ENCODE measurements at places on chromosomes 2 and 18.

DNA sequence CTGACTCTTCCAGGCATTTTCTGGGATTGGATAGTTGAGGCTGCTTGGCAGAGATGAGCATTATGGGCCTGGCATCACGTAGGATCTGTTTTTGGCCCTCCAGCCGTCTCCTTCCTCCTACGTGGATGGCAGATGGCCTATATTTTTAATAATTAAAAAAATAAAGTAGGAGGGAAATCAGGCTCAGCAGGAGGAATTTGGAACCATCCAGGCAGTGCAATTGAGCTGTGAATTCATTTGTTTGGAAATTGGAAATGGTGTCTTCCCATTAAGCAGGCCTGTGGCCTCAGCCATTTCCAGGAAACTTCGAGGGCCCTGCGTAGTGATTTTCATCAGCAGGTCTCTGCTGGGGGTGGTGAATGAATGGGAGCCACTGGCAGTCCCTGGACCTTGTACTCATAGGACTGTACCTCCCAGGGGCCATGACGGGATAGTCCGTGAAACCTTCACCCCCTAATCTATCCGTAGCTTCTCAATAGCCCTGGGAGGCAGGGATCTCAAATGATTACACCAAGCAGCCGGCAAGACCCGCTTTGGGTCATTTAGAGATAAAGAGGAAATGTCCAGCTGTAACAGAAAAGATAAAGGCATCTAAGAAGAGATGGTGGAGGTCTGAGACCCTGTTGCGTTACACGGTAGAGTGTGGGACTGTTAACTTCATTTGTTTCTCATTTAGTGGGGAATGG, 73.1 kb upstream of the TNP1 start:
- no peak for DNase-seq

DNA sequence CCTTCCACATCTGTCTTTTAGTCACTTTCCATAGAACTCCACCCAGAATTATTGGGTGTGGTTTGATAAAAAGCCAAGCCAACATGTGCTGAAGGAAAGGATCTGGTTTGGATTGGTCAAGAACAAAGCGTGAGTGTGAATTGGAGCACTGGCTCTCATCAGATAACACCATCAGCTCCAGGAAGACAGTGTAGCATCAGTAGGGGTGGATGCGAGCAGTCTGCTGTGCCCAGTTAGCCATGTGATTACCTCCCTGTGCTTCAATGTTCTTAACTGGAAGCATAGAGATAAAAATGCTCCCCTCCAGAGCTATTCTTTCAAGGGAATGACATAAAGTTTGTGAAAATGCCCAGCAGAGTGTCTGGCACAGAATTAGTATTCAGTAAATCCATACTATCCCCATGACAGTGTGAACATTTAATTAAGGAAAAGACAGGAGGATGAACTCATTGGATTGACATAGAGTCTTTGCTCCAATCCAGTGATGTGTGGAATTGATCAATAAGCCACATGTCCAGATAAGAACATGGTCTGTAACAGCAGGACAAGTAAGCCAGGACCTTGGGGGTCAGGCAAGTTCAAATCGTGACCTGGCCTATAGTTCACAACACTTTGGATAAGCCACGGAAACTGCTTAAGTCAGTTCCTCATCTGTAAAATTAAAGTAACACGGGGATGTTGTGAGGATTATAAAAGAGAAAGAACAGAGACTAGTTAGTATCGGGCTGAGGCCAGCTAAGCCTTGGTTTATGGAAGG, 68.0 kb downstream of the FAM124B start:
- DNase-seq: no peak

- no peak for DNase-seq
Observed at GRCh38 chr2:174334781-174335251, at the start of gene SP9. Gene SP9, plus strand, starts transcription at chr2:174334954. Its CDS starts 139 bp downstream, at chr2:174335093.

GRCh38 chr2:223915071-223915470, 30.1 kb downstream of the WDFY1 start:
- no peak for DNase-seq

- DNase-seq: no peak
Observed at GRCh38 chr2:196479350-196479749, 160.2 kb upstream of the CCDC150 start.

DNA sequence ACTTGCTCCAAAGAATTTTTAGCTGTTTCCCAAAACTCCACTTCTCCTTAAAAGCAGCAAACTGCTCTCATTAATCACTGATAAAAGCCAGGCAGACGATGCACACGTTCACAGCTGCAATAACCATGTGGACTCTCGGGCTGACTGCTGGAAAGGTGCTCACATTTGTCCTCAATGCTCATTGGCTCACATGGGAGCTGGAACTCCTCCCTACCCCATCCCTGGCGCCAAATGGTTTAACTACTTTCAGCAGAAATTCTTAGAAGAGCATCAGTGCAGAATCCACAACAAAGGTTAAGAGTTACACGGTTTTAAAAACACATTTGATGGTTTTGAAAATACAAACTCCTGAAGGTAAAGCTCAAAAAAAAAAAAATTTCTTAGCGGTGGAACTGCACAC, 117.1 kb downstream of the NOL10 start:
- DNase-seq: no peak

- no peak for DNase-seq
Observed at GRCh38 chr2:64296140-64296480, 151.9 kb upstream of the PELI1 start.

DNA sequence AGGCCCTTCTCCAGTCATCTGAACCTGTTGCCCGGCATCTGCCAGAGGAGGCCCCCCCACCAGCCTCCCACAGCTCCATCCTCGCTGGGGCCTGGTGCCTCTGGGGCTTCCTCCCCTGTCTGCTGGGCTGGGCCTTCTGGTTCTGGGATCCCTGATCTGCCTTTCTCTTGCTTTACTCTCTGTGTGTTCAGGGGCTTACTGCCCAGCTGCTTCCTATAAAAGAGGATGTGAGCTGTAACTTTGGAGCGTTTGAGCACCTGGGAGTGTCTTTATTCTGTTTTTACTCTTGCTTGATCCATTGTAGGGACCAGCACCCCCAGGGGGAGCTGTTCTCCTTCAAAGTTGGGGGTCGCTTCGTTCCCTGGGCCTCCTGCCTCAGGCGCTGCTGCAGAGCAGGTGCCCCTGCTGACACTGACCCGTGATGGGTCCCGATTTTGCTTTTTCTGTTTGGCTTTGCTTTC, 23.1 kb upstream of the FAHD2A start:
- no peak for DNase-seq

GRCh38 chr2:180289627-180290026, 282.5 kb upstream of the CWC22 start:
- no peak for DNase-seq

- no peak for DNase-seq
Observed at GRCh38 chr2:239208465-239209180, 192.2 kb downstream of the HDAC4 start.

DNA sequence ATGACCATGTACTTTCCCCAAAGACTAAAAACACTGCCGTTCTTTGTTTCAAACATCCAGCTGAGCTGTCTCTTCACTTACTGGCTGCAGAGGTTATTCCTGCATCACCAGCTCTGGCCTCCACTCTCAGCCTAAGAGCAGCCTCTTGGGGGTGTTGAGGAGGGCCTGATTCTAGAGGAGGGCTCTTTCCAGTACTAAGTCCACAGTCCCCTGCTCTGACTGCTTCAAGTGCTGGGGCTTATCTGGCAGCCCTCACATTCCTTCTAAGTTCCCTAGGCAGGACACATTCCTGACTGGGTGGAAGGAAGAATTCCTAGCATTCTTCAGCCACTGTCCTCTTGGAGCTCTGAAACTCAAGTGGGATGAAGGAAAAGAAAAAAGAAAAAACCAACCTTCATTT, 32.9 kb upstream of the EHBP1 start:
- no peak for DNase-seq

GRCh38 chr2:84781942-84782716, 98.8 kb downstream of the TRABD2A start:
- peak; percentile 34 for DNase-seq

GRCh38 chr2:165401285-165401852, 68.1 kb upstream of the CSRNP3 start:
- no peak for DNase-seq

- no peak for DNase-seq
Observed at GRCh38 chr2:148888003-148888501, 13.0 kb downstream of the KIF5C start.

DNA sequence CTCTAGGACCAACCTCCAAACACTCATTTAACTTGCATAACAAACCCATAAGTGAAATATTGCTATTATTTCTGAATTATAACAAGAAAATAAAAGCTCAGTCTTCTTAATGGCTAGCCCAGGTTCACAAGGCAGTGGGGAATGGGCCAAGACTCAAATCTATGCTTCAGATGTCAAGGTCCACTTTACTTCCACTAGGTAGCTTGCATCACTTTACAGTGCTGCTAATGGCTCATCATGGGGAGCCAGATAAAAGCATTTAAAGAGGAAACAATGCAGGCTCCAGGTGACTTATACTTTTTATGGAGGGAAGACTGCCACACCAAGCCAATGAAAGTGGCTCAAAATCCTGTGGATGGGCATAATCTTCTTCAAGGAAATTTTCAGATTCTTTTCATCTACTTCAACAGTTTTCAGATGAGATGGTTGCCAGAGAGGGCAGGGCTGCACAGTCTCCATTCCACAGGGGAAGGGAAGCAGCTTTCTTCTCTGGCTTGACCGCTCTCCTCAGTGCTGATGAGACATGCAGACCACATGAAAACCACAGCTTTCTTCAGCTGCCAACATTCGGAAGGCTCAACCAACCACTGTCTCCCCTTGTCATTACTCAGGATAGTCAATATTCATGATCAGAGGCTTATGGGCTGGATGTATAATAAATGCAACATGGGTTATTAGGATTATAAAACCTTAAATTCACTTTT, 361.9 kb upstream of the MEX3C start:
- DNase-seq: no peak

- DNase-seq: no peak
Observed at GRCh38 chr2:170162271-170162632, 15.7 kb upstream of the MYO3B start.

- no peak for DNase-seq
Observed at GRCh38 chr18:2968606-2969005, 44.3 kb downstream of the LPIN2 start.

- no peak for DNase-seq
Observed at GRCh38 chr2:226916669-226917068, 80.8 kb downstream of the RHBDD1 start.

GRCh38 chr2:52794581-52794980, 973.0 kb upstream of the CHAC2 start:
- no peak for DNase-seq

DNA sequence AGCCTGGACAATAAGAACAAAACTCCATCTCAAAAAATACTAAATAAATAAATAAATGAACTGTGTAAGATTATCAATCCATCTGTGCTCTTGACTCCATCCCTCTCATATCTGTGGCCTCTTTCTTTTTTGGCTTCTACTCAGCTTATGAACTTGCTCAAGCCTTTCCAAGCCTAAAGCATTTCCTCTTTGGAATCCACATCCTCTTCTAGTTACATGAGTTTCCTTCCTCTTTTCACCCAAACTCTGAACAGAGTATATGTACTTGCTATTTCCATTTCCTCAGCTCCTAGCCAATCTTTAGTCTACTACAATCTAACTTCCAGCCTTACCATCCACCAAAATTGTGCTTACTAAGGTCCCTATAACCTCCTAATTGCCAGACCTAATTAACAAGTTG, 2.5 kb upstream of the DNAJC10 start:
- no peak for DNase-seq

GRCh38 chr2:2662847-2663356, 331.8 kb upstream of the MYT1L start:
- DNase-seq: no peak

GRCh38 chr2:69046221-69046662, 33.3 kb downstream of the ANTXR1 start:
- DNase-seq: no peak

GRCh38 chr2:4844881-4845280, 847.3 kb upstream of the SOX11 start:
- no peak for DNase-seq

DNA sequence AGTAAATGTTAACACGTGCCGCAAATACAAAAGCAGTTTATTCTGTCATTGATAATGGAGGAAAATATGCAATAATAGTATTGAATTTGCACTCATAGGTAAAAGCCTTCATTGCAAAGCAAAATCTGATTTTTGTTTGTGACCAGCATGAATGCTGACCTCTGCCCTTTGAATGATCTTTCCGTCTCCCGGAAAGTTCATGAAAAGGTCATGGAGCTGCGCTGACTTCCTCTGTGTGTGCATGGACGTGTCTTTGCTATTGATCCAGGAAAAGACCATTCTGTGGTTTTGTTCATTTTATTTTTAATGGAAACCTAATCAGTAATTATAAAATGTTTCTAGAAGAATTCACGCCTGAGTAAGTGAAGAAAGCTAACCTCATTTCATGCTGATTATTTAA, 320.0 kb downstream of the MTX2 start:
- no peak for DNase-seq

DNA sequence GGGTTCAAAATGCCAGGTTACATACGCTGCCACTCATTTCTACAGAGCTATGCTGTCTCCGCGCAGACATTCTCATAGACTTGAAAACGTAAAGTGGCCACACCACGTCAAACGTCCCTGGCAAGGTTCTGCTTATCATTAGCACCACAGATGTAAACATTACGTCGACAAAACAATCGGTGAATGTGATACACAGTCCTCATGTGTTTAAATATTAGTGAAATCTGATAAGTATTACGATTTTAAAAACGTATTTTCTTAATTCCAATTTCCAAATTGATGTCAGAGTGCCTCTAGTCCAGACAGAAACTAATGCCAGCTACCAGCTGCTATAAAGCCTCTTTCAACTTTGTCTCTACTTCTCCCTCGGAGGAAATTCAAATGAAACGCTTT, 1.2 kb downstream of the STK17B start:
- DNase-seq: no peak

DNA sequence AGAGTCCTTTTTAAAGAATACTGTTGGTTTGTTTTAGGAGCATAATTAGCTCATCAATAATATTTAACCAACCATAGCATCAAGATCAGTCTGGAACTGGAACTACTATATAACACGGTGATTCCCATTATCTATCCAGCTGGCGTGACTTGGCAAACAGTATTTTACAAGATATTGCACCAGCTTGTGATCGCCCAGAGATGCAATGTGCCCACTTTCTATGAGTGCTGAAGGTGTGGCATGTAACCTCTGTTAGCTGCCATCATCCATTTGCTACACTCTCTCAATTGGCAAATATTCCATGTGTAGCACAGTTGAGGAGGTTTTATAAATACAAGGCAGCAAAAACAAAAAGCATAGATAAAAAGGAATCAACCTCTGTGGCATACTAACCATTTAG, 64.9 kb downstream of the FIGN start:
- DNase-seq: no peak

- DNase-seq: no peak
Observed at GRCh38 chr18:67268530-67268929, 248.0 kb downstream of the DSEL start.

DNA sequence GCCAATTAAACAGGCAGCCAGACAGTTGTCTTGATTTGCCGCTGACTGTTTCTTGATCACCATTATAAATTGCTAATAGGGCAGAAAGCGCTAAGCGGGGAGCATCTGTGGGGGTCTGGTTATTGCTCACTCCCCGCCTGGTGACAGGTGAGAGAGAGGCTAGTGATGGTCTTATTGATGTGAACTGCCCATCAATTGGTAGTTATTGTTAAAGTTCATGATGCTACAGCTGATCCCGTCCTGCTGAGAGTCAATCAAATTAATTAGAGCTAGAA, 148.5 kb downstream of the LNPK start:
- no peak for DNase-seq

Data from activated CD8-positive, alpha-beta memory T cell treated with anti-CD3 and anti-CD28 coated beads for 1 hour (primary cell).